ENCODE measurements at places on chromosomes 7 and 10. TPM values are rescaled to one million over a fixed set of nuclear protein-coding genes. Genes with fewer than 3 reads are reported as not detected.

The KLHDC10 gene
- 30.6 TPM for total RNA-seq

The DGKB gene
- 0.35 TPM for total RNA-seq

The GOLGA7B gene
- total RNA-seq: 0.32 TPM

The KCNMA1 gene
- total RNA-seq: 20.6 TPM

The NKX2-3 gene
- 2.8 TPM for total RNA-seq

The ENTPD1 gene
- total RNA-seq: 25.4 TPM

The PNLIP gene
- total RNA-seq: 1.5 TPM

The TRUB1 gene
- total RNA-seq: 5.2 TPM

The RAPGEF5 gene
- 55.2 TPM for total RNA-seq

The AGFG2 gene
- 14.1 TPM for total RNA-seq

The TRIL gene
- total RNA-seq: 3.7 TPM

All from mesenteric fat pad (tissue), 1 donor.